CD4-positive, alpha-beta T cell (primary cell): ENCODE measurements at places on chromosomes 5 and 9.
A peak's percentile ranks its signal among the peaks of the same experiment; 100 is the strongest.

DNA sequence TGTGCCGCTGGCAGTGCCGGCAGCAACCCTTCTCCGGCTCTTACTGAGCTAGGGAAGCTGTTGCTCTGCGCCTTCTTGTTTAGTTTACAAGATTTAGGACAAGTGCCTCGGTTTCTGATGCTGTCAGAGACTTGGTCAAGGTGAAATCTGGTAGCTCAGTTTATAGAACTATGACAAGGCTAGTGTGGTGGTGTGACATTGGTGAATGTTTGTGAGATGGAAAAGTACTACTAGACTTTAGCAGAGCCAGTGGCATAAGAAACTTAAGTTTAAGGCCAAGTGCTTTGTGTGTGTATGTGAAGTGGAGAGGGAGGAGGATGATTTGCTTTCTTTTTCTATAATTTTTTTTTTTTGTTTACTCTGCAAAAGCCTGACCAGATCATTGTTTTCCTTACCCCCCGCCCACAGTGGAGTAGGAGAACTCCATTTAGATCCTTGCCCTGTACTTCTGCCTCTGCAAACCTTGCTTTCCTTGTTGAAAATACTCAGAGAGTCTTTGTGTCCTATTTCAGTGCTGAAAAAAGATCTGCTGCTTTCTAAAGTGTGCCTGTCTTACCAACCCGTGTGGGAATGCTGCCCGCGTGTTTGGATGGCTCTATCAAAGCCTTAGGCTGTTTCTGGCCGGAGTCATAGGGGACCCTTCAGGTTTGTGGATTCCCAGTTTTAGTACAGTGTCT is 75.9 kb downstream of the TRIO start:
- DNase-seq = no peak

GRCh38 chr9:108618906-108619550 is 236.8 kb downstream of the ACTL7B start:
- DNase-seq = no peak

DNA sequence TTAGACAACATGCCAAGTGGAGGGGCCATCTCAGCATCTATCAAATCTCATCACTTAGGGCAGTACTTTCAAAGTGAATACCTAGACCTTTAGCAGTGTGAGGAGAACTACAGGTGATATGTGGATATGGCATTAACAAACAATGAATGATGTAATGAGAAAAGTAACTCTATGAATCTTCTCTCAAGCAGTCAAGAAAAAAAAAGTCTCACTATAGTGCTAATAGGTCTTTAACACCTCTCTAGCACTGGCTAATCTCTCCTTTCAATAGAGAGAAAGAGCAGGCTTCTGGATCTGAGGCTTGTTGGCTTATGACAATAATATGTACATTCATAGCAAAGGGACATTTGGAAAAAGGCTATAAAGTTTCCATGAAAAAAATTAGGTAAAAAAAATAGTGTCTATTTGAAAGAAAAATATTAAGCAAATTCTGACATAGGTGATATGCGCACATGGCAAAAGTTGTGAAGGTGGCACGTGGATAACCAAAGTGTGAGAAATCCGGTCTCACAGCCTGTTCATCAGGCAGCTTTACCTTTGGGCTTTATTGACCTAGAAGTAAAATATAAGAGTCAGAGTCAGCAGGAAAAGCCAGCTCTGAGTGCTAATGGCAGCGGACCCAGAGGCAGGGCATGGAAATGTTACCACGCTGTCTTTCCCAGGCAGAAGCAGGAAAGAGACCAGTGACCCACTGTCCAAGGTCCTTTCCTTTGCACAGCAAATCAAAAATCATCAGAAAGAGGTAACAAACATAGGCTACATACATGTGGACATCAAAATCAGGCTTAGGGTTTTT is 203.4 kb downstream of the EFNA5 start:
- DNase-seq = no peak

- no peak for DNase-seq
Measured at GRCh38 chr5:172953776-172954675, 5.2 kb upstream of the RPL26L1 start.

DNA sequence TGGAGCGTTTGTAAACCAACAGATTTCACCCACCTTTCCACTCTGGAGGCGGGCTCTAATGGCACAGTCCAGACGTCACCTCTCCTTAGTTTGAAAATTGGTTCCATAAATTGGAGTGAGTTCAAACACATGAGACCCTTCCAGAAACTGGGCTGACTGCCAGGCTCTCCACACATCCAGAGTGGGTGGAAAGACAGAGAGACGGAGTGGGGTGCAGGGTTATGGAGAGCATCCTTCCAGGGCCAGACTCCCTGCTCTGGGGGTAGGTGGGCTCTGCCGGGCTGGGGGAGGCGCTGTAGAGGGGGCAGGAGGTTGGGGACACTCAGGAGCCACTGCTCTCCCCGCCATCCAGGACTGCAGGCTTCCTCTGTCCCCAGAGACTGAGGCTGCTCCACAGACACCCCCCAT is 104.7 kb upstream of the PHYKPL start:
- no peak for DNase-seq

DNA sequence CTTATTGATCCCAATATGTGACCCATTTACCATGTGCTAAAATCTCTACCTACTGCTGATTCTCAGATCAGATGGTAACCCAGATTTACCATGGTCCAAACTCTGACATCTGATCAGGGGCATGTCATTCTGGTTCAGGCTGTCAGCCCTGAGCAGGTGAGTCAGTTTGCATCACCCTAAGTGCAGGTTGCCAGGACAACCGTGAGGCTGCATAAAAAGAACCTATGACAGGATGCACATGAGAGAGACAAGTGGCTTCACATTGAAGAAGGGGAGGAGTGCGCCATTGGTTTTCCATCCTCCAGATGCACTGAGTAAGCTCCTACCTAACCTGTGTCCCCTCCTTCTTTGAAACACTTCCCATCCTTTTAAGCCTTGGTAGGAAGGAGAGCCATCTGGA is 801 bp upstream of the PRSS3 start:
- no peak for DNase-seq

DNA sequence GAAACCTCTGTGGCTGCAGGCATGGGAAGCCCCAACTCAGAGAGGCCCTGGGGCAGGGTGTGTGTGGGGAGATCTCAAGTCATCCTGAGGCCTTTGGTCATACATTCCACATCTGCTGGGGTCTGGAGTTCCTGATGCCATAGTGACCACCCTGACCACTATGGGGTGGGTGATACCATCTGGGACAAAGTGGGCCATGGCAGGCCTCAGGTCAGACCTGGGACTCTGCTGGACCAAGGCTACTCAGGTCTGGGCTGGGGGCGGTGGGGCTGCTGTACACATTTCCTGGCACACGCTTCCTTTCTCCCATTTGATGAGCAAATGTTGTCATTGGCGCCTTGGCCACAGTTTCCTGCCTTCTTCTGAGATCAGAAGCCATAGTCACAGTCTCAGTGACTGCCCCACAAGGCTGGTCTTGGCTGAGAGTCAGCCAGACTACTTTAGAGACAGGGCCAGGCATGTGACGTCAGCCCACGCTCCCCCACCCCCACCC is 15.1 kb upstream of the ACSL6 start:
- DNase-seq = peak; percentile 81

DNA sequence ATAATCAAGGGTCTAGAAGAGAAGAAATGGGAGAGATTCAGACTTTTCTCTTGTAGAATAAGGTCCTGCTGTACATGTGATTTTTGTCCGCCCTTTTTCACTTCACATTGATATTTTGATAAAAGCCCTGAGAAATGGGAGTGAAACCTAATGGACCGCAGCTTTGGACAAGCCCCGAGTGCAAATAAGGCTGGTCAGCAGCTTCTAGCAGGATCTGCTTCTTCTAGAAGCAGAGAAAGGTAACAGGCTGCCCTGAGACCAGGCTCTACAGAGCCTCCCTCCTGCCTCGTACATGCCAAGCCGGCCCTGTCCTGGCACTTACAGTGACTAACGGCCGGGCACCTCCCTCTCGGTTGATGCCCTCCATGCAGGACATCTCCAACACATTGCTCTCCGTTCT is 33.4 kb downstream of the ACER2 start:
- DNase-seq = no peak
